Dermis blood vessel endothelial cell (primary cell): ENCODE measurements at places on chromosomes 2 and 18. TPM values are rescaled to one million over a fixed set of nuclear protein-coding genes. Genes with fewer than 3 reads are reported as not detected.

OSBPL6 gene
- 4.1 and 5.3 TPM in 2 replicates for total RNA-seq

SLC39A6 gene
- 18.2 and 18.5 TPM in 2 replicates for total RNA-seq

NTSR2 gene
- not detected in 2 replicates for total RNA-seq

GKN1 gene
- not detected in 2 replicates for total RNA-seq

ANKRD29 gene
- total RNA-seq = 4.1 and 4.2 TPM in 2 replicates
